ENCODE measurements at places on chromosomes 6 and 20.

DNA sequence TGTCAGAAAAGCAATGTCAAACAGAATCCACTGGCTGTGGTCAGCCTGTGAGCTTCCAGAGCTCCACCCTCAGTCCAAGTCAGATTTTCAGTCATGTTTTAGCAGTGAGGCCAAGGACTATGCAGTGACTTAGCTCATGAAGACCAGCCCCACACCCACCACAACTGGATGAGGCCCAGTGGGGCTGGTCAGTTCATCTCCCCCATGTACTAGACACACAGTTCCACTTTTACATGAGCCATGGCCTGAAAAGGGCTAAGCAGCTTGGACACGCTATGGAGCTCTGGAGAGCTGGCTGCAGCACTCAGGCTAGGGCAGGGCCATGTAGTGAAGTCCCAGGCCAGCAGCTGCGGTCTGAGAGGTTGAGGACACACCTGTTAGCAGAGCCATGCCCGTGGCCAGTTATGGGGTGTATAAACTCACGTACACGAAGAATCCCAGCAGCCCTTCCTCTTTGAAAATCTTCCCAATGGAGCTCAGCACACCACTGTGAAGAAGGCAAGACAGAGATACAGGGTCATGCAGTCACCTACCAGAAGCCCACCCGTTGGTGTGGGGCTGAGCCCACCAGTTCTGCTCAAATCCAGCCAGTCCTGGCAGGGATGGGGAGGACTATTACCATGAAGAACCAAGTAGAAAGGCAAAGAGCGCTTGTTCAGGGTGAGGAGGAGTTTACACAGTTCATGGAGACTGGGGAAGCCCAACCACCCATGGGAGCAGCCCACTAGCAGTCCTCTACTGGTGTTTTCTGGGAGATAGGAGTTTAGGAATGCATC is 10.6 kb downstream of the MTCH1 start:
- no peak for DNase-seq
- peak overlapping the region; percentile 77 for H3K27ac ChIP-seq
- peaks cover 88% of the 10 kb centered on the region for H3K36me3 ChIP-seq
- H3K27me3 ChIP-seq: no peaks in the 10 kb centered on the region

DNA sequence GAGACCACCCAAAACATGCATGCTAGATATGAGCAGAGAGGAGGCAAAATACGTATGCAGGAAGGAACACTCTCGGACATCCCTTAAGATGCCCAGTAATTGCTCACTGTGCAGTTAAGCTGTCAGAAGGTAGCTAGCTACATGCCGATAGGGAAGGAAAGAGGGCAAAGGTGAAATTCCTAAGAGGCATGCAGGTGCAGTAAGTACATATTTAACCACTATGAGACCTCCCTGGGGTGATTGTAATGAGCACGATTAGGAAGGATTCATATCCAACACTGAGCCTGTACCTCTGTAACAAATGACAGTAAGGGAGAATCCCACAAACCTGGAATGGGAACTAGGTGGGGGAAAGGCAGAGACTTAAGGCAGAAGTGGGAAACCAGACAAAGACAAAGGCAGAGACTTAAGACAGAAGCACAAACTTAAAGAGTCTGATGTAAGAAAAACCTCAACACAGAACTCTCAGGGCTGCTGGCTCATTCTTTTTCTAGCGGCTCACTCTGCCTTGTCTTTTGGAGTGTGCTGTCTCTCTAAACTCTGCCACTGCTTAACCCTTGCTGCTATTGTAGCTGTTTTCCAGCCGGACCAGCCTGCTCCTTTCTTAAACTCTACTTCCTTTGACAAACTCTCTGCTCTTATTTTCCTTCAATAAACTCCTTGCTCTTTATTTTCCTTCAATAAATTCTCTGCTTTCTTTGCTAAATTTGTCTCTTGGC is 148.1 kb downstream of the UBE3D start:
- DNase-seq: no peak
- no peaks in the 10 kb centered on the region for H3K36me3 ChIP-seq
- H3K27me3 ChIP-seq: no peaks in the 10 kb centered on the region

DNA sequence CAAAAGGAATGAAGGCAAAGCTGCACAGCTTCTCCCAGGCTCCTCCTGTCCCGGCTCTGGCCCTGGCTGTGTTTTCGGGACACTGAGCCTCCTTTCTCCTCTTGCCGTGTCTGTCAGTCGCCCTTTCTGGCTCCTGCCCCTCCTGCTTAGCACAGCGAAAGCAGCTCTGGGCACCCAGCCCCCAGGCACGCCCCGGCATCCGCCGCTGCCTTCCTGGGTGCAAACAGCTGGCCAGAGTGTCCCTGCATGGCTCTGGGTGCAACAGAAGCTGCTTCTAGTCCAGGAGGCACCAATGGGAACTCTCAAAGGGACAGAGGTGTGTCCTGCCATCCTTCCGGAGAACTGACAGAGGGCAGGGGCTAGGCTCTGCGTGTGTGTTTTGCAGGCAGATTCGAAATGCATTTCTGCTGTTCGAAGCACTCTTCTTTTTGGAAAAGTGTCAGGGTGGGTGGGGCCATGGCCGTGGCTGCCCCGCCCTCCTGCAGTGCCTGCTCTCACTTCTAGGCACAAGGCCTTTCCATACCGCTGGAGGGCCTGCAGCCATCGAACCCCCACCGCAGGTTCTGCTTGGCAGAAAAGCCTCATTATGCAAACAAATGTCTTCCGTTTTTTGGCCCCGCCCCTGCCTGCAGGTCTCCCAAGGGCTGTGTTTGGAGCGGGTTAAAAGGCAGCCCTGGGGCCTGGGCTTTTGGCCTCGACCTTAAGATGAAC is 15.5 kb downstream of the COL9A3 start:
- no peaks in the 10 kb centered on the region for H3K27me3 ChIP-seq
- DNase-seq: peak; percentile 38
- H3K27ac ChIP-seq: no peak overlapping the region
- H3K4me1 ChIP-seq: no peaks in the 10 kb centered on the region
- H3K36me3 ChIP-seq: no peaks in the 10 kb centered on the region
- H3K4me3 ChIP-seq: no peak overlapping the region

- DNase-seq: no peak
- no peaks in the 10 kb centered on the region for H3K27me3 ChIP-seq
- no peaks in the 10 kb centered on the region for H3K4me1 ChIP-seq
- no peaks in the 10 kb centered on the region for H3K36me3 ChIP-seq
These were observed 12.4 kb downstream of the GRM1 start for GRCh38 chr6:146041282-146041681.

GRCh38 chr6:68087399-68088133 is 547.5 kb upstream of the ADGRB3 start:
- H3K4me3 ChIP-seq: no peak overlapping the region
- no peak overlapping the region for H3K27ac ChIP-seq
- no peaks in the 10 kb centered on the region for H3K27me3 ChIP-seq
- H3K36me3 ChIP-seq: no peaks in the 10 kb centered on the region
- H3K4me1 ChIP-seq: no peaks in the 10 kb centered on the region

DNA sequence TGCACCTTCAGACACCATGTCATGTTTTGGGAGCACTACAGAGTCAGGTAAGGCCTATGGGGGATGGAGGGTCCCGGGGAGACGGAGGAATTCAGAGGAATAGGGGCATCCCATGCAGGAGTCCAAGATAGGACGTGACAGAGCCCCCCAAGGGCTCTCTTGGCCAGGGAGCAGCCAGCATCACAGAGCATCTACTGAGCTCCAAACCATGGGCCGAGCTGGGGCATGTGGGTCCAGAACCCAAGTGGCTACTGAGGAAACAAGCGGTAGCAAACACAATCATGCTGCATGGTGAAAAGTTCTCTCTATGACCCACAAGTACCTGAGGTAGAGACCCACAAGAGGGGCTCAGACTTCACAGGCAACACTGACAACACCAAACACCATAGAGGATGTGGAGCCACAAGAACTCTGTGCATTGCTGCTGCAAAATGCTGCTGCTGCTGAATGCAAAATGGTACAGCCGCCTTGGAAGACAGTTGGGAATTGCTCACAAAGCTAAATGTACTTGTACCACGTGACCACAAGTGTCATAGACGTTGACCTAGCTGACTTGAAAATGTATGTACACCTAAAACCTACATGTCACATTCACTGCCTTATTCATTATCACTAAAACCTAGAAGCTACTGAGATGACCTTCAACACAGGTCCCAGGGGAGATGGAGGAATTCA is 33.4 kb upstream of the MAS1L start:
- H3K4me3 ChIP-seq: no peak overlapping the region
- H3K27ac ChIP-seq: no peak overlapping the region
- no peak for DNase-seq
- H3K4me1 ChIP-seq: no peaks in the 10 kb centered on the region

GRCh38 chr6:37653933-37654565 is 43.6 kb downstream of the MDGA1 start:
- H3K36me3 ChIP-seq: no peaks in the 10 kb centered on the region
- H3K4me1 ChIP-seq: peaks cover 8% of the 10 kb centered on the region
- H3K4me3 ChIP-seq: no peak overlapping the region
- no peak for DNase-seq

DNA sequence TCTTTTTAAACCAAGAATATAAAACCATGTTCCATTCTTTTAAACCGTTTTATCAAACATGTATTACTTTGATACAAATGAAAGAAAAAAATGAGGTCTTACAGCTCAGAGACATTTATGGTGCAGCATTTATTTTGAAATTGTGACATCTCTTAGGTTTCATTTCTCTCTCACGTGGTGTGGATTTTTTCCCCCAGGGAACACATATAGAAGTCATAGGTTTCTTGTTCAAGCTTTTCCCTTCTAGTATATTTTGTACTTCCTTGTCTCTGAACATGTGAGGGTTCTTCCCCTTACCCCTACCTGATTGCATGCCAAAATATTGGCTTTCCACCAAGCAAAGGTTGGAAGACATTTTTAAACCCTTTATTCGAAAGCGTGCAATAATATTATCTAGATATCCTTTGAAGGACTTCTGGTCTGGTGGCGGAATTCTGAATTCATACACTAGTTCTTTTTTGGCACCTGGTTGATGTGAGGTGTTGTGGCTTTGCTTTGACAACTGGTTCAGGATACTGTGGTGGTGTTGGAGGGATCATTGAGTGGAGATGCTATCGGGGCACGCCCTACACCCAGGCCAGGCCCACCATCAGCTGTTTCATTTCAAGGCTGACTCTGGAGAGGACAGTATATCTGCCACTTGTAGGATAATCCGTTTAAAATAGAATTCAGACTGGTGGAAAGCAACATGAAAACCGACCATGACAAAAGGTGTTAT is 5.6 kb upstream of the FAM50B start:
- H3K36me3 ChIP-seq: no peaks in the 10 kb centered on the region
- no peak for DNase-seq
- no peak overlapping the region for H3K27ac ChIP-seq
- H3K27me3 ChIP-seq: no peaks in the 10 kb centered on the region
- no peaks in the 10 kb centered on the region for H3K4me1 ChIP-seq
- no peak overlapping the region for H3K4me3 ChIP-seq

DNA sequence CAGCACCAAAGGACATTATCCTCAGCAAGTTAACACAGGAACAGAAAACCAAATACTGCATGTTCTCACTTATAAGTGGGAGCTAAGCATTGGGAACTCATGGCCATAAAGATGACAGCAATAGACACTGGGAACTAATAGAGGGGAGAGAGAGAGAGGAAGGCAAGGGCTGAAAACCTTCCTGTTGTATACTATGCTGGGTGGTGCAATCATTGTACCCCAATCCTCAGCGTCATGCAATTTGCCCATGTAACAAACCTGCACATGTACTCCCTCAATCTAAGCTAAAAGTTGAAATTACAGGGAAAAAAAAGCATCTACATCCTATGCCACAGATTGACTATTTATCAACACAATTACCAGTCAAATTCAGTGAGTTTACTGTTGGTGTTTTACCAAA is 20.0 kb upstream of the VNN1 start:
- no peaks in the 10 kb centered on the region for H3K27me3 ChIP-seq
- no peak overlapping the region for H3K4me3 ChIP-seq
- H3K36me3 ChIP-seq: no peaks in the 10 kb centered on the region
- no peaks in the 10 kb centered on the region for H3K4me1 ChIP-seq
- no peak overlapping the region for H3K27ac ChIP-seq

DNA sequence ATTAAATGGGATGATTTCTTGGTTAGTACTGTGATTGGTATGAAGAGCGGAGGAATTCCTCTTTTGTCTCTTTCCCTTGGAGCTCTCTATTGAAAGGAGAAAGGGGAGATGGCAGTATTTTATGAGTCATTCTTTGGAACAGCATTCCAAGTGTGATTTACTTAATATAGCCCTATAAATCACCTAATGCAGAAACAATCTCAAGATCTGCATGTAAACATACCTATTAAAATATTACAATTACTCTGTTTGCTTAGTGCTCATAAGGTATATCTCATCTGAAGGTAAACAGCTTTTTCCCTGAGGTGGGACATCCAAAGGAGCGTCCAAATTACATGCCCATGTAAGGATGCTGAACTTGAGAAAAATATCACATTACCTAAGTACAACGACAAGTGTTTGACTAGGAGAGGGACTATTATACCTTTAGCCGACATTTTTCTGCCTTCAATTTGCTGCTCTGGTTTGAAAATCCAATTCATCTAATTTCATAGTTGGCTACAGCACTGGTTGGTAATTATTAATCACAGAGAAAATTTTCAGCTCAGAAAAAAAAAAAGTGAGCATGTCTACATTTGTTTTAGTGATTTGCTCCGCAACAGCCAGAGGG is 229.0 kb downstream of the FOXC1 start:
- no peaks in the 10 kb centered on the region for H3K36me3 ChIP-seq
- DNase-seq: no peak
- H3K27ac ChIP-seq: no peak overlapping the region
- peaks cover 8% of the 10 kb centered on the region for H3K4me1 ChIP-seq

DNA sequence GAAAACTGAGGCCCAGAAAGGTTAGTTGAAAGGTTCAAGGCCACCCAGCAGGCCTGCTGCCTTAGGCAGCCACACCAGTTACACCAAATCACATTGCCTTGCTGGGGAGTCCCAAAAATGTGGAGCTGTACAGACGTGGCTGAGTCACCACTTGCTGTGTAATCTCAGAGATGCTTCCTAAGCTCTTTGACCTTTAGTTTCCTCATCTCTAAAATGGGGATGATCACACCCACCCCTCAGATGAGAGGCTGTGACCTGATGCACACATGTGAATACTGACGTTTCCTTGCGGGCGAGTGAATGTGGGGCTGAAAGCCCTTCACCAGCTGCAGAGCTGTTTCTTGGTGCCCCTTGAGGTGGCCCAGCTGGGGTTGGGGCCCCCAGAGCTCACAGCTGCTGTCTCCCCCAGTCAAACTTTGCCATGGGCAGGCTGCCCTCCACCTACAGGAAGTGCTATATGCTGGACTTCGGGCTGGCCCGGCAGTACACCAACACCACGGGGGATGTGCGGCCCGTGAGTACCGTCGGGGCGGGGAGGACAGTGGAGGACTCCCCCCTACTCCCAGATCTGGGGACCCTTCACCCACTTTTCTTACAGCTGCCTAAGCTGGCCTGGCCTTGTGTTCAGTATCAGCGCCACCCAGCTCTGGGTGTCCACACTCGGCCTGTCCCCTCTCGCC is 11.0 kb downstream of the TTBK1 start:
- no peak overlapping the region for H3K27ac ChIP-seq
- H3K27me3 ChIP-seq: peaks cover 7% of the 10 kb centered on the region
- H3K4me1 ChIP-seq: no peaks in the 10 kb centered on the region

DNA sequence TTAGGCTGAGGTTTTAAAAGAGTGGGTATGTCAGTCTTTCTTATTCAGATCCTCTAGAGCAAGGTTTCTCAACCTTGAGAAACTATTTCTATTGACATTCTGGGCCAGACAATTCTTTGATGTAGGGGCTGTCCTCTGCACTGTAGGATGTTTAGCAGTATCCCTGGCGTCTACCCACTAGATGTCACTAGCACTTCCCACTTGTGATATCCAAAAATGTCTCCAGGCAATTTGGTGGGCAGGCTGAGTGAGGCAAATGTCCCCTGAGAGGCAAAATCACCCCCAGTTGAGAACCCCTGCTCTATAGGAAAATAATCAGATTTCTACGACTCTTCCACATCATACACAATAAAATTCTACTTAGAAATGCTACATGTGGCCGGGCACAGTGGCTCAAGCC is 7.7 kb upstream of the ZKSCAN8 start:
- no peak overlapping the region for H3K27ac ChIP-seq
- DNase-seq: no peak
- peaks cover 7% of the 10 kb centered on the region for H3K4me1 ChIP-seq
- H3K27me3 ChIP-seq: no peaks in the 10 kb centered on the region

All from heart left ventricle (tissue), 16 donors.